Suppressor macrophage treated with lipopolysaccharide for 4 hours (primary cell): ENCODE measurements at places on chromosomes 4 and X.

- DNase-seq = no peak
These were observed 277.9 kb downstream of the ADGRA3 start for GRCh38 chr4:22237846-22238494.

DNA sequence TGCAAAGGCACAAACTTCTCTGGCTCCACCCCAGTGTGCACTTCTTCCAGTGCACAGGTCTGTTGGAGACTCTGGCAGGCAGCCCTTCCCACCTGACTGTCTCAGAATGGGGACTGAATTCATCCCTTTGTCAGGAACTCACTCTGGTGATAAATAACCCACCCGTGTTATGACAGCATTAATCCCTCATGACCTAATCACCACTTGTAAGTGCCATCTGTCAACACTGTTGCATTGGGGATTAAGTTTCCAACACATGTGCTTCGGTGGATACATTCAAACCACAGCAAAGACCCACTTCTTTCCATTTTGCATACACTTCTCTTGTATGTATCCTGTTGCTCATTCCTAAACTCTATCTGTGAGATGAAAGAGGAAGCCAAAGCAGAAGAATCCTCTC, 1002.9 kb upstream of the IGFBP7 start:
- no peak for DNase-seq

GRCh38 chr4:117010671-117011070, 74.7 kb downstream of the TRAM1L1 start:
- DNase-seq = no peak

GRCh38 chr4:39613093-39613656, 25.5 kb downstream of the SMIM14 start:
- DNase-seq = no peak

DNA sequence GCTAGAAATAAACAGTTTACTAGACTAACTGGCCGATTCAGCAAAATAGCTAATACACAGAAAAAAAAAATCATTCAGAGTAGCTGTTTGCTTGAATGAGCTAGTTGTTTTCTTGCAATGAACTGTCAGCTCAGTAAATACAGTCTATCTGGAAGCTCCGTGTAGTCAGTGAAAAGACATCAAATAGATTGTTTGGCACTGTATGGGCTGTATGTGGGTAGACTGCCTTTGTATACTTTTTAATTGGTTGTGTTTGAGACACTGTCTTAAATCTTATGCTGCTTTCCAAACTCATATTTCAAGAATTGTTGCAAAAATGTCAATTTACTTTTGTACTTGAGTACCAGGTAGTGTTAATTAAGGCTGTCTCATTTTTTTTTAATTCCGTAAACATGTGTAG, 61.6 kb upstream of the GPR174 start:
- no peak for DNase-seq

DNA sequence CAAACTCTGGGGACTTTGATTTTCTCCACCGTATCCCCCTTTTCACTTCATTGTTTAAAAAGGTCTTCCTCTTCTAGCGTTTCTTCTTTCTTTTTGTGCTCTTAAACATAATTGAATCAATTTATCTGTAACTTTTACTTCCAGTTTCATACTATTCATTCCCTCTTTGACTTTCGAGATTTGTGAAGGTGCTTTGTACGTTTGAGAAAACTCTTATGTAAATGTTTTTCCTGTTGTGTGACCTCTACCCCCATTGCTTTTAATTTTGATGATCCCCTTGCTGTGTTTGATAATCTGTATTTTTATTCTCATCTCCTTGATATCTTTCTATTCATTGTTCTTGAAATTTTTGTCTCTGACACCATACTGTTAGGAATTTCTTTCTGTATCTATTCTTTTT, 4.8 kb downstream of the USP38 start:
- peak; percentile 28 for DNase-seq

GRCh38 chr4:32830160-32830559, 2110.0 kb downstream of the PCDH7 start:
- DNase-seq = no peak

DNA sequence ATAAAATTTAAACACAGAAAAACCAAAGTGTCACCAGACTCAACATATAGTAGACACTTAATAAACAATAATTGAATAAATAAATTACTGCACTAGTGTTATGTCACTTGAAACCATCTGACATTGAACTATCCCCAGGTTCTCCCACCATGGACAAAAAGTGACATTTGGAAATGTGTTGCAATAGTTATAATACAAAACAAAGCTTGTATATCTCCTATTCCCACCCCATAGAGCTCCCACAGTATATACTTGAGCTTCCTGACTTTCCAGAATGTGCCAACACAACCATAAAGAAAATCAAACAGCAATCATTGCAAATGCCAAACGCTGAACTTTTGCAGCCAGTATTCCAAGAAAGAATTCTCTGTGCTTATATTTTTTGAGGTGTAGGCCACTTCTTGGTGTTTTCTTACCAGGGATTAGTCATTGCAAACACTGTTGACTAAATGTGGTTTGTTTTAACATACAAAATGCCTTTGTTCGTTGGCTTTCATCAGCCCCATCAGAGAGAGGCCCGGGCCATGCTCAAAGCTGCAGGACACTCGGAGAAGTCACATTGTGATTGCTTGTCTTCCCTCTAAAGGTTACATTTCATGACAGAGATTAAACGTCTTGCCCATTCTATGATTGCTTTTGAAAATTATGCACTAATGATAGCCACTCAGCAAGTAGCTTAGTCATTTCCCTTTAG, 33.8 kb downstream of the PPARGC1A start:
- no peak for DNase-seq

DNA sequence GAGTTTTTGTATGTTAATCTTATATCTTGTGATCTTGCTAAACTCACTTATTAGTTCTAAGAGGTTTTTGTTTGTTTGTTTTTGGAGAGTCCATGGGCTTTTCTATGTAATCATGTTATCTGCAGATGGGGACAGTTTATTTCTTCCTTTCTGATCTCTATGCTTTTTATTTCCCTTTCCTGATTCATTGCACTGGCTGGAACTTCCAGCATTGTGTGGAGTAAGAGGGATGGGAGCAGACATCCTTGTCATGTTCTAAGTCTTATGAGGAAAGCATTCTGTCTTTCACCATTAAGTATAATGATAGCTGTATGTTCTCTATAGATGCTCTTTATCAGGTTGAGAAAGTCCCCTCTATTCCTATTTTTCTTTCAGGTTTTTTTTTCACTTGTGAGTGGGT, 90.6 kb upstream of the TBC1D9 start:
- no peak for DNase-seq
